Activated CD4-positive, CD25-positive, alpha-beta regulatory T cell treated with anti-CD3 and anti-CD28 coated beads, Interleukin-2, amount 50 U/mL, for 16 hours (primary cell): ENCODE measurements at places on chromosomes 7 and 10.

DNA sequence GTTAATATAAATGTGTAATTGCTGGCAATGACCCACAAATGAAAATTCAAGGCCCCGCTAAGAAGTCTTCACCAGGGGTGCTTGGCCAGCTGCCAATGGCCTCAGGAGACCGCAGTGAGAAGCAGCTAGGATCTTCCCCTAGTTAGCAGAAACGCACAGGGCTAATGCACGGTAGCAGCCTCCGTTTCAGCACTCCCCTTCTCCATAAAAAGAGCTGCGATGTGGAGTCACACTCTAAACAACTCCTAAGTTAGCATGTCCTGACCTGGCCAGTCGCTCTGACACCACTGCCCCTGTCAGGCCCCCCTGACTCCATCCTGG, 139.0 kb downstream of the SEPTIN14 start:
- no peak for DNase-seq

DNA sequence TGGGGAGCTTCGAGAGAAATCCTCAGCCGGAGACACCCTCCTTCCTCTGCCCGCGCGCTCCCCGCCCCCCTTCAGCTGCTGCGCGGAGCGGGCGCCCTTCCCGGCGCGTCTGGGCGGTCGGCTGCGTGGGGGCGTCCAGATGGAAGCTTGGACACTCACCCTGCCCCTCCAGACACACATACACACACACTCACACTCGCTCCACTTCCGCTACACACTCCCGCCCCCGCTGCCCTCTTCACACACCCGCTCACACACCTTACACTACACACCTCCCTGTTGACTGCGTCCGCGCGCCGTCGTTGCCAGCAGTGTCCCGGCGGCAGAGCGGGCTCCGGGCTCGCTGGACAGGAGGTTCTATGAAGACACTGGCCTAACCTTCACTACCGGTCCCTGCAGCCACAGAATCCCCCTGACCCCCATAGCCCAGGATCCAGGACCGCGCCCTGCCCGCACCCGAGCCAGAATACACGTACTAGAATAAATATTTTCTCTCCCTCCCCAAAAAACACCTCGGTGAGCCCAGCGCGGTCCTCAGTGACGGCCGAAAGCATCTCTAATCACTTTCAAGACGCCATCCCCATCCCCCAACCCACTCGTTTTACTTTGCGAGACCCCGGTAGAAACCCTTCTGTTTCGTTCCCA, 1.1 kb upstream of the EGR2 start:
- no peak for DNase-seq

- no peak for DNase-seq
These were observed 251.9 kb downstream of the AGMO start for GRCh38 chr7:15309872-15310271.

DNA sequence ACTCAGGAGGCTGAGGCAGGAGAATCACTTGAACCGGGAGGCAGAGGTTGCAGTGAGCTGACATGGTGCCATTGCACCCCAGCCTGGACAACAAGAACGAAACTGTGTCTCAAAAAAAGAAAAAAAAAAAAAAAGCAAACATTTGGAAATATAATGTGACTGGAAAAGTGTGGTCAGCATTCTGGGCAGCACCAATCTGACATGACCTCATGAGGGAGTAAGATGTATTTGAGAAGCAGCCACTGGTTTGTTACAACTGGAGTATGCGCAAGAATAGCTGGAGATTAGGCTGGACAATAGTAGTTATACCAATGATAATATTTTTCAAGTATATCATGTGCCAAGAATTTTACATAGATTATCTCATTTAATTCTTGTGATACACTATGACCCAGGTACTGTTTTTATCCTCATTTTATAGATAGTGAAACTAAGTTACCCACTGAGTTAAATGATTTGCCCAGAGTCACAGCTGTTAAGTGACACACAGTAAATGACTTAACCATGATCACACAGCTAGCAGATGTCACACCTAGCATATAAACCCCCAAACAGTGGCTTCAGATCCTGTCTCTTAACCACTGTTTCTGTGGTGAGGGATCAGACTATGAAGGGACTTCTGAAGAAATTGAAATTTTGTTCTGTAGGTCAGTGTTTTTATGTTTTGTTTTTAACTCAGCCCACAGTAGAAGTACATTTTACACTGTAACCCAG, 11.1 kb downstream of the MCU start:
- no peak for DNase-seq

DNA sequence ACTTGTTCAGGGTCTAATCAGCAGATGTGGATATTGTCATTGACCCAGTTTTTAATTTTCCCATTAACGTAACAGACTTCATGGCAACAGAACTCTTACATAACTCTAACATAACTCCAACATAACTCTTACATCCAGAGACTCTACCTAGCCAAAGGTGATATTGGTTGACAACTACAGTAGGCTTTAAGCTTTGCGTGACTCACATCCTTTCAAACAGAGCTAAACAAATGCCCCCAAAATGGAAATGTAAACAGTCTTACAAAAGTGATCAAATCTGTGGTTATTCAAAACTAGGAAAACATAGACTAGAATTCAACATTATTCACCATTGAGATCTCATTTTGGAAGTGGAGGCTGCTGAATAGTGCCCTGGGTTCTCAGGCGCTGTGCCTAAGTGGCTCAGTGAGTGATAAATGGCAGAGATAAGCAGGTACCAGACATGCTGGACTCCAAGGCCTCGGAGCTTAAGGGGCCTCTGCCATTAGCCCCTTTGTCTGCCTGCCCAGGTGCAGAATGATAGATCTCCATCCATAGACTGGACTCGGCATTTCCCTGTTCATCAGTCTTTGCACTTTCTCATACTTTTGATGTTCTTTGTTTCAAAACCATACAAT, 34.3 kb upstream of the BTBD16 start:
- no peak for DNase-seq
